ENCODE measurements at places on chromosomes 7 and 10.

- DNase-seq, result no peak
These were observed 21.7 kb downstream of the ZNF503 start for GRCh38 chr10:75379817-75380216.

- DNase-seq, result no peak
These were observed 158.8 kb upstream of the INHBA start for GRCh38 chr7:41861642-41862041.

DNA sequence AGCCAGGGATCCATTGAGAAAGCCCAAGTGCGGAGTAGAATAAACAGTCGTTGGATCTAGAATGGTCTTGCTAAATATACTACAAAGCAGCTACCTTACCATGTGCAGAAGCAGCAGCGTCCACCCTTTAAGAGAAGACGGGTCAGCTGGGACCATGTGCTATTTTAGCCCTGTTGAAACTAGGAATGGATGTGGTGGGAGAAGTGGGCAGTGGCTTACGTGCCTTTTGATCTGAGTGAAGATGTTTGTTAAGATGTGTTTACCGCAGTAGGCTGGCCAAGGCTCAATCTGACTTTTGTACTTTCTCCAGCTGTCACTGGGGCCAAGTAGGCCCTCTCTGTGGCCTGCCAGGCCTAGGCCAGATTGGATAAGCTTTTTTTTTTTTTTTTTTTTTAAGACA is 9.2 kb downstream of the HABP2 start:
- DNase-seq, result no peak

DNA sequence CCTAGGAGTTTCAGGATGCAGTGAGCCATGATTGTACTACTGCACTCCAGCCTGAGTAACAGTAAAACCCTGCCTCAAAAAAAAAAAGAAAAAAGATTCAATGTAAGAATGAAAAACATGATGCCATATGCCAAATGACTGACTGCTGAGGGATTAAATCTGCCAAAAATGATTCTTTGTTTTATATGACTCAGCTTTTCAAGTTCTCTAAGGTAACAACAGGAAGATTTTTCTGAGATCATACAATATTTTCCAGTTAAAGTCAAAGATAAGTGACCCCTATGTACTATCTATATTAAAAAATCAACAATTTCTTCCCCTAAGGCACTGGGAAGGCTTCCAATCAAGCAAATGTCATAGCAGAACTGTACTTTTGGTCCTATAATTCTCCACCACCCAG is 271.2 kb upstream of the IMMP2L start:
- DNase-seq, result no peak

DNA sequence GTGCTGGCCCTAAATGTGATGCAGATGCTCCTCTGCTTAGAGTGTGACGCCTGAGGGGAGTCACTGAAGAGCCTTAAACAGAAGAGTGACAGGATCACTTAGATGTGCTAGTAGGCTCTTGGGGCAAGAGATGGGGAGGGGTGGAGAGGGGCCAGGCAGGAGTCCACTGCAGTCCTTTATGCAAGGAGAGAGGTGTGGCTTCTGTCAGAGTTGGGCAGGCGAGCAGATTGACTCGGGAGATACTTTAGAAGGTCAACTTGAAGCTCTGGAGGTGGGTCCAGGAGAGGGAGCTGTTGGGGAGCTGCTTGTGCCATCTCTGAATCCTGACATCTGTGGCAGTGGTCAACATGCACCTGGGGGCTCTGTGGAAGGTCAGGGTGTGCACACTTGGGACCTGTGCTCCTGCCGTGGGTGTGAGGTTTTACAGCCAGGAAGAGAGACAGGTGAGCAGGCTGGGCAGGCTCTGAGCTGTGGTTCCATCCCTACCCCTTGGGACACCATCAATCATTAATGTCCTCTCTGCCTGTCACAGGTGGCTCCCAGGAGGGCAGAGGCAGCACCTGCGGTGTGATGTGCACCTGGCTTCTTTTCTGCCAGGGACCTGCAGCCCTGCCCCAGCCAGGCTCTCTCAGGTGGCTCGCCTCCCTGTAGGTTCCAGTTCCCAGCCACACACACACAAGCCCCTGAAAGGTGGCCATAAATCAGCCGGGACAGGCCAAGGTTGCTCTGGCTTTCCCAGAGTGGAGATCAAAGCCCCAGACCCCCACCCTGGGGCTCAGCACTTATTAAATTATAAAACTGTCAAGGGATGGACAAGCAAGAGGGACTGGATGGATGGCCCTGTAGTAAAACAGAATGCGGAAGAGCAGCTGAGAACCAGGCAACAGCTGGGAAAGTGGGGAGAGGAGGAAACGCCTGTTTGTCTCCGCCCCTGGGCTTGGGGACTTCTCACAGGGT is 14.0 kb downstream of the NEURL1 start:
- DNase-seq, result no peak

DNA sequence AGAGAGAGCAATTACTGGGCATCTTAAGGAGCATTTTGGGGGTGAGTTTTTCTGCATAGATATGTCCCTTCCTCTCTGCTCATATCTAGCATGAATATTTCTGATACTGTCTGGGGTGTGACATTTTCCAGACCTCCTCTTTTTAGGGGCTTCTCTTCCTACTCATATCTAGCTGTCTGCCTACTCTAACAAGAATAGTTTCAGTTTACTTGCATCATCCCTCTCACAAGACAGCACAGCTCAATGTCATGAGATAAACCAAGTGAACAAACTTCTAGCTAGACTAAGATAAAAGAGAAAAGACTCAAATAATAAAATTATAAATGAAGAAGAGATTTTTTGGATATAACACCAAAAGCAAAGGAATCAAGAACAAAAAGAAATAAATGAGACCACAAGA is 419.5 kb upstream of the SORCS1 start:
- DNase-seq, result no peak

GRCh38 chr7:146826329-146826728 is 709.7 kb downstream of the CNTNAP2 start:
- peak; percentile 60 for DNase-seq

- DNase-seq, result no peak
These were observed 110.2 kb downstream of the RAB11FIP2 start for GRCh38 chr10:117936566-117936965.

- DNase-seq, result no peak
These were observed 42.4 kb upstream of the GDF10 start for GRCh38 chr10:47257396-47258120.

Measured in retina (tissue), 1 donor.